NCI-H2029 treated with DMSO at 0.1 percent for 48 hours (cell line): ENCODE measurements at places on chromosomes 6 and 20.

GRCh38 chr6:53803081-53803860 is 8.5 kb downstream of the LRRC1 start:
- DNase-seq: no peak

- DNase-seq: no peak
These were observed 211.9 kb downstream of the CDH26 start for GRCh38 chr20:60170116-60170515.

GRCh38 chr6:129586815-129587214 is 123.2 kb downstream of the ARHGAP18 start:
- DNase-seq: no peak

- DNase-seq: no peak
These were observed 9.4 kb upstream of the GMPR start for GRCh38 chr6:16228709-16229665.

GRCh38 chr6:128259029-128259724 is 261.2 kb downstream of the PTPRK start:
- no peak for DNase-seq

GRCh38 chr6:124775121-124775520 is 187.1 kb upstream of the RNF217 start:
- DNase-seq: no peak

DNA sequence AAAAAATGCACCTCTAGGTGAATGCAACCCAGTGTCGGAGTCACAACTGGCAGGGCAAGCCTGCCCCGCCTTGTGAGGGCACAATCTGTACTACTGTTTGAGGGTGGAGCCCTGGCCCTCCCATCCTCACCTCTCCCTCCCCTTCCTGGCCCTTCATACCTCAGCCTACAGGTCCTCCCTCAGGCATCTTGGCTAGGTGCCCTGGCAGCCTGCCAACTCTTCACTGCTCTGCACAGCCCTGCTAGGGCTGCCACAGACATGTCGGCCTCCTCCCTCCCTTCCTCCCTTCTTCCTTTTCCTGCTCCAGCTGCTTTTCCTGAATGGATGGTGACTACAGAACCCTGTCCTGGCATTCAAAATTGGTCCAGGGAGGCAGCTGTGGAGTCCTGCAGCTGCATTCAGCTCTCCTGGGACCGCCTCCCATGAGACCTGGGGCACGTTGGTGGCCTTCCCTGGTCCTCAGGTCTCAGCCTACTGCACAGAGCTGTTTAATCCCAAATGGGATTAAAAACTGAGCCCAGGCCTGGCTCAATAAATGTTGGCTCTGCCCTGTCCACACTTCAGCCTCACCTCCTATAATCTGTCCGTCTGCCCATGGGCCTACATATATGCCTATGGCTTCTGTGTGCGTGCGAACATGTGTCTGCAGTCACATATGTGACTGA is 52.7 kb downstream of the CDH22 start:
- peak; percentile 97 for DNase-seq

DNA sequence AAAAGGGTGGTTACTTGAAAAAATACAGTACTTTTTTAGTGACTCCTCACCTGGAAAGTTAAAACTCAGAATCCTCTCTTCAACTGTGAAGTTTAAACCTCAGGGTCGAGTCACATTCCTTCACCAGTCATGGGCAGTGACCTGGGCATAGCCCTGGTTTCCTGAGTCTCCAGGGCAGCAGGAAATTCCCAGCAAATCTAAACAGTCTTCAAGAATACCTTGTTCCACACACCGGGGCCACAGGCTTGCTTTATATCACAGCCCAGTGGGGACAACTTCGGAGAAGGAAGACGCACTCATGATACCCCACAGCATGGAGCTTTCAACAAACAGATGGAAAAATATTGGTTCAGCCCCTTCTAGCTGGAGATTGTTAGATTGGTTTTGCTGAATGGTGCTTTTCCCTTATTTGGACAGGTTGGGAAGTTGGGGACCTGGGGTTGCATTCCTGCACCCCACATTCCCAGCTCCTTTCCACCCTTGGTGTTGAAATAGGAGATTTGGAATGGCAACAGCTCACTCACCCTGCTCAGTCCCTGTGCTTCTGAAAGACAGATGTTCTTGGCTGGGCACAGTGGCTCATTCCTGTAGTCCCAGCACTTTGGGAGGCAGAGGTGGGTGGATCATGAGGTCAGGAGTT is 113.0 kb upstream of the TMEM170B start:
- no peak for DNase-seq

GRCh38 chr6:158050955-158051354 is 69.3 kb downstream of the SYNJ2 start:
- no peak for DNase-seq

- DNase-seq: peak; percentile 14
These were observed 54.7 kb upstream of the PDE7B start for GRCh38 chr6:135796643-135797305.

GRCh38 chr6:157238346-157238745 is 85.0 kb downstream of the TMEM242 start:
- no peak for DNase-seq

DNA sequence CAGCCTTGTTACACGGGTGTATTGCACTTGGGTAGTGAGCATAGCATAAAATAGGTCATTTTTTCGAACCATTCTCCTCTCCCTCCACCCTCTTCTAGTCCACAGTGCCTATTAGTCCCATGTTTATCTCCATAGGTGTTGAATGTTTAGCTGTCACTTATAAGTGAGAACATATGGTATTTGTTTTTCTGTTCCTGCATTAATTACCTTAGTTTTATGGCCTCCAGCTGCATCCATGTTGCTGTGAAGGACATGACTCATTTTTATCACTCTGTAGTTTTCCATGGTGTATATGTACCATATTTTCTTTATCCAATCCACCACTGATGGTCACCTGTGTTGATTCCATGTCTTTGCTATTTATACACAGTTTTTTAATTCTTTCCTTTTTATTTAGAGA is 889.5 kb downstream of the EYS start:
- DNase-seq: no peak

- no peak for DNase-seq
These were observed 169.3 kb upstream of the JARID2 start for GRCh38 chr6:15076565-15076964.

- DNase-seq: peak; percentile 60
These were observed 60.1 kb upstream of the RALGAPA2 start for GRCh38 chr20:20772497-20773085.

GRCh38 chr6:90328004-90328403 is 31.4 kb upstream of the BACH2 start:
- no peak for DNase-seq

DNA sequence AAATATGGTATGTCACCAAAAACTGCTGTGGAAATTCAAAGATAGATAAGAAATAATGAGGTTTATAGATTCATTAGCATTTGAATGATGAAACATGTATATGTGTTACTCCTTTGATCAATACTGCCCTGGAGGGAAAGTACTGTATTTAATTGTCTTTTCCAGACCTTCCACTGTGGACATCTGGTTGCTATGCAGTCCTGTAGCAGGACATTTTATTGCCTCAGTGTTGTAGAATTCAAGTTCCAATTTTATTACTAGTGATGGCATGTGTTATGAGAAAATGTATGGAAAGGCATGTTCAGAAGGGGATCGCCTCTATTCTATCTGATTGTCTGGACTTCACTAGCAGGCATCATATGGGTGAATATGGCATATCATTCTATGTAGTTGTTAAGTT is 391.0 kb downstream of the TFAP2B start:
- DNase-seq: no peak

- no peak for DNase-seq
These were observed 282.8 kb downstream of the TFAP2C start for GRCh38 chr20:56911946-56912345.

GRCh38 chr20:61765081-61765870 is 300.4 kb downstream of the TAF4 start:
- DNase-seq: no peak

DNA sequence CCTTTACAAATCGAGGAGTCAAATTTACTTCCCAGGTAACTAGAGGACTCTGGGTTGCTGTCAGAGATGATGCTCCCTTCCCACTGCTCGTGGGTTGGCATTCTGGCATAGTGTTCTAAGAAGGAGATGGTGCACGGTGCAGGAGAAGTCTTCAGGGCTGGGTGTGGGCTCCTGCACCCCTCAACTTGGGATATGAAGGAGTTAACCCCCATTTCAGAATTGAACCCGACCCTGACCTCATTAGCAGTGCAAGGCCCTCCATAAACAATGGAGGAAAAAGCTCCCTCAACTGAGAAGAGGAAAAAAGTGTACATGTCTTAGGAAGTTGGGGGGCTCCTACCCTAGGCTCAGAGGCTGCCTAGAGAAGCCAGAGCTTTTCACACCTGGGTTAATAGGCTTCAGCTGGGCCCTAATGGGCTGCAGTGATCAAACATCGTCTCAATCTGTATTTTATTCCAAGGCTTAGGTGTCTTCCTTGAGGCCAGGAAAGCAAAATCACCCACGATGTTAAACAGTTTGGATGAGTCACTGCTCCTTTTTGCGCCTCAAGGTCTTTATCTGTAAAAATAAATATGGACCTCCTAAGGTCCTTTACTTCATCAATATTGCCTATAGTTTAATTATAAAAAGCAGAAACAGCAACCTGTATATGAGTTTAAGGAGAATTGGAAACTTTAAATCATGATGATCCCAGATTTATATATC is 29.4 kb downstream of the TFAP2B start:
- no peak for DNase-seq

DNA sequence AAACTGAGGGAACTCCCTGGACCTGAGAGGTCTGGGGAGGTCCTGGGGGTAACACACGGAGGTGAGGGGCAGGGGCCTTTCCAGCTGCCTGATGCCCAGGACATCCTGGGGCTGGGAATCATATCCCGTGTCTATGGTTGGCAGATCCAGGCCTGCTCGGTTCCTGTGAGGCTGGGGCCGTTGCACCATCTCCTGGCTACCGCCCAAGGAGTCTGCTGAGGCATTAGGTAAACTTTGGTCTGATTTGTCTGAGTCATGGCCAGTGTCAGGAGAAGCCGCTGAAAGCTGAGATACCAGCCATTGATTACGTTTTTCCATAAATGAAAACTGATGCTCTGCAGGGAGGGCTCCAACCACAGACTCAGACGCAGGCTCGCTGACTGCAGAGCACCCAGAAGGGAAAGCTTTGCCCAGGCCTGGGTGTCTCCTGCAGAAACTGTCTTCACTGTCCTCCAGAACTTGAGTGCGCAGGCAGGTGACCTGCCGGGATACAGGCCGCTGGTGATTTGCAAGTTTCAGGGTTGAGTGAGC is 14.2 kb downstream of the TRAF3IP2 start:
- peak; percentile 87 for DNase-seq

- DNase-seq: no peak
These were observed 64.1 kb downstream of the NRN1 start for GRCh38 chr6:5942591-5942990.

GRCh38 chr6:16694781-16695578 is 66.3 kb downstream of the ATXN1 start:
- no peak for DNase-seq

GRCh38 chr6:46932526-46933319 is 11.0 kb upstream of the ADGRF5 start:
- no peak for DNase-seq

DNA sequence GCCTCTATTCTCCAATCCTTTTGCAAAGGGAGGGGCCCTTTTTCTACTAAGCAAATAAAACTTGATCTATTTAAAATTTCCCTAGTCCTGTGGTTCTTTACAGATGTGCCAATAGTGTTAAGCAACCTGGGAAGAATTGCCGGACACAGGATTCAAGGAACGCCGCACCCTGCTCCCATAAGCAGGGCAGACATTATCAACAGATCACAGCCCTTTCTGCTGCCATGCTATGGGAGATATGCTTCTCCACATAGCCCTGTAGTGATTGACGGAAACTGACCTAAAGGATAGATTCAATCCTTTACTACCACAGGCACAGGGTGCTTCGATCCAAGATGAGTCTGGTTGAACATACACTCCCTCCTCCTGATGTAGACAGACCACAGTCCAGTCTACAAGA is 118.4 kb upstream of the TRAF3IP2 start:
- no peak for DNase-seq

- no peak for DNase-seq
These were observed 26.5 kb upstream of the CD93 start for GRCh38 chr20:23112595-23112994.

DNA sequence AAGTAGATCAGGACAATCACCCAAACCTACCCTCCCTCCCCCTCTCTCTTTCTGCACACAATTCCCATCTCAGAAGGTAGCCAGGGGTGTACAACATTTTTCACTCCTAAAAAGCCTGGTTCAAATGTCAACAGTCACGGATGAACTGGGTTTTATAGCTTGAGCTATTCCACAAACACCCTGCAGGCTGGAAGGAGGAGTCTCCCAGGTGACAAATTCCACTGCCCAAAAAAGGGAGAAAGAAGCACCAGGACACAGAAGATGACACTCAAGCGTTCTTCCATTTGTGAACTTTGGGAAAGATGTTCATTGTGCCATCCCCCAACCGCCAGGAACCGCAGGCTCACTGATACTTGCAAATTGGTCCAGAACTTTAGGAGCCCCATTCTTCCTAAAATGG is 111.5 kb upstream of the NFATC2 start:
- no peak for DNase-seq
